ENCODE measurements at places on chromosomes 4 and X. TPM values are rescaled to one million over a fixed set of nuclear protein-coding genes. Genes with fewer than 3 reads are reported as not detected.
A peak's percentile ranks its signal among the peaks of the same experiment; 100 is the strongest.

The DCLK2 gene
- total RNA-seq, result 74.9 TPM

- DNase-seq, result no peak
These were observed 4.9 kb downstream of the SMR3A start for GRCh38 chr4:70365479-70365878.

- DNase-seq, result no peak
These were observed 504 bp upstream of the RBM3 start for GRCh38 chrX:48573690-48574269.

DNA sequence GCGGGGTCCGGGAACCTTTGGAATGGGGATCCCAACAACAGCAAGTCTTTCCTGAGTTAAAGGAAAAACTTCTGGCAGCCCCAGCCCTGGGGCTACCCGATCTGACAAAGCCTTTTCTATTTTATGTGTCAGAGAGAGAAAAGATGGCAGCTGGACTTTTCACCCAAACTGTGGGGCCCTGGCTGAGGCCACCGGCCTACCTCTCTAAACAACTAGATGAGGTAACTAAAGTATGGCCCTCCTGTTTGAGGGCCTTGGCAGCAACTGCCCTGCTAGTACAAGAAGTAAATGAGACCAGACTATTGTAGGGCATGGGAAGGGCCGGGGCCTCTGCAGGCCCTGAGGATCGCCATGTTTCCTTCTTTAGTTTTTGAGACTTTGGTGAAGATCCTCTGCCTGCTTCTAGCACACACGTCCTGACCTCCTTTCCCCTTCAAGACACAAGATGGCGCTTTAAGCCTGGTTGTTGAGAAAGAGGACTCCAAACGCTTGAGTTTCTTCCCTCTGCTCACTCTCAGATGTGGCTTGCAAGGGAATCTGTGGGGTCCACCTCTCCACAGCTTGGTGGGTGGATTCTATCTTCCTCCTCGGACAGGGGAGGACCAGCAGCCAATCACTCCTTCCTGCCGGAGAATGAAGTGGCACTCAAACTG, 18.5 kb upstream of the DRD5 start:
- DNase-seq, result no peak

DNA sequence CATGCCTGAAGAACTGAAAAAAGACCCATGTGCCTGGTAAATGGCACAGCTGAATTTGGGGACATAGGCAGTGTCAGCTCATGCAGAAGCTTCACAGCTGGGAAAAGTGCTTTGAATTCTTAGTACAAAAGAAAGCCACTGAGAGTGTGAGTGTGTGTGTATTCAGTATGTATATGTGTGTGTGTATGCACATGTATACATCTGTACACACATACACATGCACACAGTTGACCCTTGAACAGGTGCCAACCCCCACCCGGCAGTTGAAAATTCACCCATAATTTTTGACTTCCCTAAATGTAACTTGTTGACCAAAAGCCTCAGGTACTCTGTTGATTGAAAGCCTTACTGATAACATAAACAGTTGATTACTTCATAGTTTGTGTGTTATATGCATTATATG, 49.5 kb upstream of the ENPP6 start:
- DNase-seq, result no peak

DNA sequence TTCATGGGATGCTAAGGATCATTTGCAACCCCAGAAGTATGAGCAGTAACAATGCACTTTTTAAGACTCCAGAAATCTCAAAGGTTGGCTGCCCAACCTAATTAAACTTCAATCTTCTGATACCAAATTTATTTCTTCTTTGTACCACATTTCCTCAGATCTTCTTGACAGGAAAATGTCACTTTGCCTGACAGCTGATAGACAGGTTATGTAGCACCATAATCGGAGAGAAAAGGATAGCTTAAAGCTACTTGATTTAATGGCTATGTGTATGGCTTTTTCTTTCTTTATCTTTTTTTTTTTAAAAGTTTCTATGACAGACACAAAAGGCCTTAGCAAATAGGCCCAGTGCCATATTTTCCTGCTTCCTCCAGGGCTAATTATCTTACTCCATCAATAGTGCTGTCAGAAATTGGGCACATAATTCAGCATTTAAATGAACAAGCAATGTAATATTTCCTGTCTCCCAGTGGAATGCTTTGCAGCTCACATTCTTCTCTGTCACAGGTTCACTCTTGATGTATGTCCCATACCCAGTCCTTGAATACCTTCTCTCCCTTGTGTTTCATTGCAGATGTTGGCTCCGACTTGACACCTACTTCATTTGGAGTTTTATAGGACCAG, 795.7 kb downstream of the ADGRL3 start:
- DNase-seq, result no peak

DNA sequence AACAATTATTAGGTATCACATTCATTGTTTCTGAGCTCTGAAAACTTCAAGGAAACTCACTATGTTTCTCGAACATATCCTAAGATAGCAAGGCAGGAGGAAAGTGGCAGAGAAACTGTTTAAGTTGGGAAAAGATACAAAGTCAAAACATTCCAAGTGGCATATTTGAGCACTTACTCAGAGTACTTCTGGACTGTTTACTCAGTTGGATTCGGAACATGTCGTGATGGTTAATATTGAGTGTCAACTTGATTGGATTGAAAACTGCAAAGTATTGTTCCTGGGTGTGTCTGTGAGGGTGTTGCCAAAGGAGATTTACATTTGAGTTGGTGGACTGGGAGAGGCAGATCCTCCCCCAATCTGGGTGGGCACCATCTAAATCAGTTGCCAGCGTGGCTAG, 298.3 kb downstream of the IL1RAPL2 start:
- DNase-seq, result no peak

GRCh38 chrX:16882169-16882568, 12.0 kb upstream of the RBBP7 start:
- no peak for DNase-seq

GRCh38 chrX:19677121-19677520, 161.8 kb upstream of the MAP3K15 start:
- no peak for DNase-seq

DNA sequence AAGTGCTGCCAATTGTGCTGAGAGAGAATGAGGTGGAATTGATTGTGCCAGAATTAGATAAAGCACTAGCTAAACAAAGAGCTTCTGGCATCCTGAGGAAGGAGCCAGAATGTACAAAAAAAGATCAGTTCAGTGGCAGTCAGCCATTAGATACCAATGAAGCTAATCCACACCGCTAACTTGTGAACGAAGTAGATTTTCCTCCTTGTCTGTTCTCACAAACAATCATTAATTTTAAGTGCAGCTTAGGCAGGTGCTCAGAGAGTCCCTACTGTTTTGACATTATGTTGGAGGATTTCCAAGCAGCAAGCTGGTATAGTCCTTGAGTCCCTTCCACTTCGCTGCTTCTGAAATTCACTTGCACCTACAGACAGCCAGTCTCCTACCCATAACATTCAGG, 617.4 kb downstream of the CENPC start:
- no peak for DNase-seq

- DNase-seq, result no peak
These were observed 137.4 kb downstream of the NSUN7 start for GRCh38 chr4:40886931-40887763.

- no peak for DNase-seq
These were observed 627.8 kb downstream of the ADGRL3 start for GRCh38 chr4:61827907-61828391.

DNA sequence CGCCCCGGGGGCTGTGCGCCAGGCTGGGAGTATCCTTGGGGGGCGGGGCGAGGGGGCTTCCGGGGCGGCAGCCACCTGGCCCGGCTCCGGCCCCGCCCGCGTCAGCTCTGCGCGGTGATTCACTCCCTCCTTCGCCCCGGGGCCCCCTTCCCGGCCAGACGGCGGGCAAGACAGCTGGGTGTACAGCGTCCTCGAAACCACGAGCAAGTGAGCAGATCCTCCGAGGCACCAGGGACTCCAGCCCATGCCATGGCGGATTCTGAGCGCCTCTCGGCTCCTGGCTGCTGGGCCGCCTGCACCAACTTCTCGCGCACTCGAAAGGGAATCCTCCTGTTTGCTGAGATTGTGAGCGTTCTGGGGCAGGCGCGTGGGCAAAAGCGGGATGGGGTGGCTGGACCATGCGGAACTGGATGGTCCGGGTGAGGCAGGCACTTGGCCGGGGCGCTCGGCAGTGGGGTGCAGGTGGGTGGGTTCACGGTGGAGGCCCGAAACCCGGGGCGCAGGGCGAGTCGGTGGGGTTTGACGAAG, at the start of gene PLP2:
PLP2 (plus strand) TSS at position 147 of the 528 bp plus-strand sequence; CDS start at position 250, 103 bp downstream.
- DNase-seq, result peak; percentile 28

DNA sequence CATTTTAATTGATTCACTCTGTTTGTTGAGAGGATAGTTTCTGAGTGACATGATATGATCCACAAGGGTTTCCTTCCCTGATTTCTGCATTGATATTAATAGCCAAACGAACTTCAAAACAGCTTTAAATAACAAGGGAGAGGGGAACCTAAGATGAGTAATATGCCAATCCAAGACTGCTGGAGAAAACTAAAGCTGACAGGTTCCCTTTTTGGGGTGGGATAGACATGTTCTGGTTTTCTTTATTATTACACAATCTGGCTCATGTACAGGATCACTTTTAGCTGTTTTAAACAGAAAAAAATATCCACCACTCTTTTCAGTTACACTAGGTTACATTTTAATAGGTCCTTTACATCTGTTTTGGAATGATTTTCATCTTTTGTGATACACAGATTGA, 182.2 kb downstream of the AR start:
- no peak for DNase-seq

DNA sequence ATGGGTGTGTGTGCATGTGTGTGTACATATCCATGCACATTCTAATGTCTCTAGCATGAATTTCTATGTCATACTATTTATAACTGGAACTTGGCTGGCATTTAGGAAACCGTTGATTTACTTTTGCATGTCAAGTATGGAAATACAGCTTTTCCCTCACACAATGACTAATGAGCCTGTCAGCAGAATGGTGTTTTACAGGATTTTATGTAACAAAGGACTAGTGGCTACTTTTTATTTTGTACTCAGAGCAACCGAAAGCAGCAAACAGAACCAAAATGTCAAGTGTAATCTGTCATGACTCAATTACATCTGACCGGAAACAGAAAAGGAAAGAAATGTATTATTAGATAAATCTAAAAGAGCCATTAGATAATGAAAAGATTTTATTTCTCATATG, 1911.5 kb upstream of the AGA start:
- DNase-seq, result no peak

GRCh38 chr4:15531792-15532191, 62.1 kb downstream of the CC2D2A start:
- no peak for DNase-seq
